ENCODE measurements at places on chromosomes 1 and 21.

- no peak for DNase-seq
These were observed 17.3 kb downstream of the PKP1 start for GRCh38 chr1:201300641-201301040.

DNA sequence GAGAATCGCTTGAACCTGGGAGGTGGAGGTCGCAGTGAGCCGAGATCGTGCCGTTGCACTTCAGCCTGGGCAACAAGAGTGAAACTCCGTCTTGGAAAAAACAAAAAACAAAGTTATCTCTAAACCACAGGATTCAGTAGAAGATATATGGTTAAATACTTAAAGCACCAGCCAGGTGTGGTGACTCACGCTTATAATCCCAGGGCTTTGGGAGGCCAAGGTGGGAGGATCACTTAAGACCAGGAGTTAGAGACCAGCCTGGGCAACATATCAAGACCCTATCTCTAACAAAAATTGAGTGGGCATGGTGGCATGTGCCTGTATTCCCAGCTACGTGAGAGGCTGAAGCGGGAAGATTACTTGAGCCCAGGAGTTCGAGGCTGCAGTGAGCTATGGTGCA lies 5.6 kb downstream of the NECAP2 start:
- no peak for DNase-seq

GRCh38 chr1:159152031-159152430 lies 19.4 kb upstream of the CADM3 start:
- no peak for DNase-seq

GRCh38 chr1:59434336-59434735 lies 137.4 kb downstream of the FGGY start:
- DNase-seq = no peak
